ENCODE measurements at places on chromosomes 4 and X. TPM values are rescaled to one million over a fixed set of nuclear protein-coding genes. Genes with fewer than 3 reads are reported as not detected.

- no peaks in the 10 kb centered on the region for H3K27me3 ChIP-seq
- no peak overlapping the region for H3K4me3 ChIP-seq
- H3K27ac ChIP-seq: no peak overlapping the region
- H3K36me3 ChIP-seq: no peaks in the 10 kb centered on the region
- no peaks in the 10 kb centered on the region for H3K4me1 ChIP-seq
Measured at GRCh38 chr4:172871381-172871780, 297.2 kb upstream of the GALNT7 start.

GRCh38 chrX:85590638-85591037 is 211.2 kb upstream of the POF1B start:
- H3K4me1 ChIP-seq: no peaks in the 10 kb centered on the region
- H3K27ac ChIP-seq: no peak overlapping the region
- no peaks in the 10 kb centered on the region for H3K27me3 ChIP-seq
- DNase-seq: no peak
- H3K36me3 ChIP-seq: no peaks in the 10 kb centered on the region
- H3K4me3 ChIP-seq: no peak overlapping the region

DNA sequence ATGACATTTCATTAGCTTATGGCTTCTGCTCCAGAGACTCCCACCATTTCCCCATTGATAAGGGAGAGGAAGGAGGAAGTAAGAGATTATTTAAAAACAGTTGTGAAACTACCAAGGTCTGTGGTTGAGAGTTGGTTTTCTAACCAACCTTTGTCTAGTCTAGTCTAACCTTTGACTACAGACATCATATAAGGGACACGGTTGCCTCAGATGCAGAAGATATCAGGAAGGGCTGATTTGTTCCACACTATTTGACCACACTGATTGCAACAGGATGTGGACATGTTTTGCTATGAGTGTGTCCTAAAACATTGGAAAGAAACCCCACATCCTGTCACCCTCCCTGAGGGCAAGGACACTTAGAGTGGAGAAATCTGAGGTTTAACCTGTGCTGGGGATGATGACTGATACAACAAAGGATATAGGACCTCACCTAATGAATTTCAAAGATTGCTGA is 53.0 kb downstream of the COQ2 start:
- no peaks in the 10 kb centered on the region for H3K36me3 ChIP-seq
- no peaks in the 10 kb centered on the region for H3K27me3 ChIP-seq
- H3K4me3 ChIP-seq: no peak overlapping the region
- DNase-seq: no peak
- H3K4me1 ChIP-seq: no peaks in the 10 kb centered on the region

KLHL15 gene
- polyA plus RNA-seq: 6.2 TPM

FAM156A gene
- polyA plus RNA-seq: 13.2 TPM

PF4V1 gene
- not detected for polyA plus RNA-seq

BCLAF3 gene
- 6.3 TPM for polyA plus RNA-seq

DNA sequence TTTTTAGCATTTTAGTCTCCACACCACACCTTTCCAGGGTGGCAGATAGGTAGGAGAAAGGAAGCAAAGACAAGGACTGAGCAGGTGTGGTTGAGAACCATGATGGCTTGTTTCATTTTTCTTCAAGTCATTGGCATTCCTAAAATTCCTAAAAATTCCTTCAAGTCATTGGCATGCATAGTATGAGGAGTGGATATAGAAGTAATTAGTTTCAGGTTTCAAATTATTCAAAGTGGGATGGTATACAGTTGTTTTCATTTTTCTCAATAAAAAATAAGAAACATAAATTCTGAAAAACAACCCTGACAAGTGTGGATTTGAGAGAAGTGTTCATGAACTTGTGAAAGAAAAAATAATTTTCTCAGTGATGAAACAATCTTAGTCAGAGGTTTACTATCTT is 22.3 kb upstream of the HERC3 start:
- no peak overlapping the region for H3K27ac ChIP-seq
- no peak overlapping the region for H3K4me3 ChIP-seq
- H3K27me3 ChIP-seq: no peaks in the 10 kb centered on the region
- no peak for DNase-seq
- no peaks in the 10 kb centered on the region for H3K4me1 ChIP-seq
- no peaks in the 10 kb centered on the region for H3K36me3 ChIP-seq

PRDM8 gene
- polyA plus RNA-seq: 3.6 TPM

DNA sequence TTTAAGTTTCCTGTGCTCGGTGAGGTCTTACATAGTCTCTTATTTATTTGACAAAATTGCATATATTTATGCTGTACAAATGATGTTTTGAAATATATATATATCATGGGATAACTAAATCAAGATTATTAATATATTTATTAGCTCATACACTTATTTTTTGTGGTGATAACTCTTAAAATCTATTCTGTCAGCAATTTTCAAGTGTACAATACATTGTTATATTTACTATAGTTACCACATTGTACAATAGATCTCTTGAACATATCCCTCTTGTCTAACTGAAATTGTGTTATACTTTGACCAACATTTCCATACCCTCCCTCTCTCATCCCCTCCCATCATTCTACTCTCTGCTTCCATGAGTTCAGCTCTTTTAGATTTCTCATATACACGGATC is 516.6 kb upstream of the LCORL start:
- no peak overlapping the region for H3K4me3 ChIP-seq
- no peak for DNase-seq
- H3K27ac ChIP-seq: no peak overlapping the region
- no peaks in the 10 kb centered on the region for H3K27me3 ChIP-seq
- H3K36me3 ChIP-seq: no peaks in the 10 kb centered on the region
- H3K4me1 ChIP-seq: no peaks in the 10 kb centered on the region

DNA sequence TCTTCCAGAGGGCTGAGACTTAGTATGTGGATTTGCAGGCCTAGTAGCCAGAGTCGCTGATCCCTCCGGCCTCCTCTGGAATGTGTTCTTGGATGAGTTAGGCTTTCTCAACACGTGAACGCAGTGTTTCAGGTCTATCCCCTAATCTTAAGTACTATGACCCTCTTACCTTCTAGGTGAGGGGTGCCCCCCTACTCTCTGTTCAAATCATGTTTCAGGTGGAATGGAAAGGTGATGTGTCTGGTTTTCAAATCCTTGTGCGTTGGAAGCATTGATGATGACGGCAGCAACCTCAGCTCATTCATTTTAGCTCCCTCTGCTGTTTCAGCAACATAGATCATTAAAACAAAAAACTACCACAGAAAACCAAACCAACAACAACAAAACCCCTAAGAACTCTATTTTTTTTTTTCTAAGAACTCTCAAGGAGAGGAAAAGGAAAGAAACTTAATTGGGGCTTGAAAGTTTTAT is 56.4 kb downstream of the RWDD4 start:
- H3K4me1 ChIP-seq: no peaks in the 10 kb centered on the region
- no peaks in the 10 kb centered on the region for H3K36me3 ChIP-seq
- DNase-seq: no peak
- no peak overlapping the region for H3K27ac ChIP-seq

GRCh38 chr4:40606239-40606767 is 23.4 kb downstream of the RBM47 start:
- H3K27ac ChIP-seq: no peak overlapping the region
- no peaks in the 10 kb centered on the region for H3K36me3 ChIP-seq
- no peak overlapping the region for H3K4me3 ChIP-seq
- no peaks in the 10 kb centered on the region for H3K4me1 ChIP-seq

DNA sequence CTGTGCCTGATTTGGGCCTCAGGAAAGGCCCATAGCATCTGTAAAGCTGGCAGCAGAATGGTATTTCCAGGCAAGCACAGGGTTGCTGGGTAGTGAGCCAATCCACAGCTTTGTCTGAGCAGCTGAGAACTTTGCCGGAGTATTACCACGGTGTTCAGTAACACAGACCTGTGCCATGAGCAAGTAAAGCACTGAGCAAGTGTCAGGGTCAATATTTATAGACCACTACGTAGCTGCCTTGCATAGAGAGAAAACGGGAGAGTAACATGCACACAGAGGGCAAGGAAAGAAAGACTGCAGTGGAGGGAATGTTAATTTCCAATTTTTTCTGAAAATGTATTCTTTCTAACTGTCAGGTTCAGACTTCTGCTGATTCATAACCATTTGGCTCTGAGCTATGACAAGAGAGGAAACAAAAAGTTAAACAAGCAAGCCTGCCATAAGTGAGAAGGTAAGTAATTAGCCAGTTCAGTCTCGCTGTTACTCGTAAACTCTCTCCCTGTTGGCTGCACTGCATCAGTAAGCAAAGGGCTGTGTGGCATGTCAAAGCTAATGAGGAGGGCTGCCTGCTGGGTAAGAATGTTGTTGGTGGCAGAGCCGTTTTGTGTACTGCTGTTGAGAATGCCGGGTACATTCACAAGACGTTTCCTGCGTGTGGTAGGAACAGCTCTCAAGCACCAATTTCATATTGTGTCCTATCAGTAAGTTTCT is 238.1 kb downstream of the BMPR1B start:
- H3K27ac ChIP-seq: no peak overlapping the region
- peak; percentile 21 for DNase-seq
- H3K36me3 ChIP-seq: no peaks in the 10 kb centered on the region
- H3K27me3 ChIP-seq: no peaks in the 10 kb centered on the region
- H3K4me3 ChIP-seq: no peak overlapping the region
- peaks cover 10% of the 10 kb centered on the region for H3K4me1 ChIP-seq

USP38 gene
- polyA plus RNA-seq: 5.3 TPM

GRCh38 chrX:30635630-30636029 is 17.6 kb upstream of the GK start:
- H3K36me3 ChIP-seq: no peaks in the 10 kb centered on the region
- no peak overlapping the region for H3K27ac ChIP-seq
- no peak for DNase-seq

GRCh38 chr4:148255344-148255720 is 186.9 kb downstream of the NR3C2 start:
- no peak overlapping the region for H3K4me3 ChIP-seq
- DNase-seq: no peak
- H3K27ac ChIP-seq: no peak overlapping the region
- H3K36me3 ChIP-seq: no peaks in the 10 kb centered on the region

NPY2R gene
- 0.04 TPM for polyA plus RNA-seq

DNA sequence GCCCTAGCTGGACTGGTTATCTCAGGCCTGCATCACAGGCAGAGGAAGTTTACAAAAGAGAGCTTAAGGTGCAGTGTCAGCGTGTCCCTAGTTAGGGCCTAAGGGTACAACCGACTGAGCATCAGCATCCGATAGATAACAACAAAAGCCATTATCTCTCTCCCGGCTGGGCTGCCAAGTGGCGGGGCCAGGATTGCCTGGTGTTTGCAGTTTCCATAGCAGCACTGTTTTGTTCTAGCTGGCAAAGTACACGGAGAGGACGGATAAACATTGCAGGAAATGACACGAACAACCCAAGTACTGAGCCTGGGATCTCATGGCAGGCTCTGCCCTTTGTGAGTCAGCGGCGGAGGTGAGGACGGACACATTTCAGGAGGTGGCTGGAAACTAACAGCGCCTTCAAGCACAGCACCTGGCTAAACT is 104.7 kb upstream of the NOCT start:
- H3K4me1 ChIP-seq: peaks cover 3% of the 10 kb centered on the region
- H3K36me3 ChIP-seq: no peaks in the 10 kb centered on the region
- H3K4me3 ChIP-seq: no peak overlapping the region
- no peaks in the 10 kb centered on the region for H3K27me3 ChIP-seq
- peak; percentile 19 for DNase-seq

DNA sequence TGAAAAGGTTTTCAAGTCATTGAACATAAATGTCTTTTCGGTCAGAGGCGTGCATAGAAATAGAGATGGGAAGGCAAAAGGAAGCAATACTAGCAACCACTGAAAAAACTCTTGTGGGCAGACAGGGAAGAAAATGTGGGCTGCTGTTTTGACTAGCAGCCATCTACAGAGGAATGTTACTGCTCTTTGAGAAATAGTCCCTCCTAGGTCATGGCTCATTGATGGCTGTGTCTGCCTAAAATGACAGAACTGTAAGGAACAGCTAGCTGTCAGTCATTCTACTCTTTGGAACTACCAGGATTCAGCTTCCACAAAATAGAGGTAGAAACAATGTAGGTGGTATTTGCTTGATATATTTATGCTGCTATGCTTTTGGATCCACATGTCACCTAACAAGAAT is 26.9 kb upstream of the TMPRSS11B start:
- peaks cover 3% of the 10 kb centered on the region for H3K4me1 ChIP-seq
- DNase-seq: no peak
- H3K36me3 ChIP-seq: no peaks in the 10 kb centered on the region
- H3K4me3 ChIP-seq: no peak overlapping the region

DNA sequence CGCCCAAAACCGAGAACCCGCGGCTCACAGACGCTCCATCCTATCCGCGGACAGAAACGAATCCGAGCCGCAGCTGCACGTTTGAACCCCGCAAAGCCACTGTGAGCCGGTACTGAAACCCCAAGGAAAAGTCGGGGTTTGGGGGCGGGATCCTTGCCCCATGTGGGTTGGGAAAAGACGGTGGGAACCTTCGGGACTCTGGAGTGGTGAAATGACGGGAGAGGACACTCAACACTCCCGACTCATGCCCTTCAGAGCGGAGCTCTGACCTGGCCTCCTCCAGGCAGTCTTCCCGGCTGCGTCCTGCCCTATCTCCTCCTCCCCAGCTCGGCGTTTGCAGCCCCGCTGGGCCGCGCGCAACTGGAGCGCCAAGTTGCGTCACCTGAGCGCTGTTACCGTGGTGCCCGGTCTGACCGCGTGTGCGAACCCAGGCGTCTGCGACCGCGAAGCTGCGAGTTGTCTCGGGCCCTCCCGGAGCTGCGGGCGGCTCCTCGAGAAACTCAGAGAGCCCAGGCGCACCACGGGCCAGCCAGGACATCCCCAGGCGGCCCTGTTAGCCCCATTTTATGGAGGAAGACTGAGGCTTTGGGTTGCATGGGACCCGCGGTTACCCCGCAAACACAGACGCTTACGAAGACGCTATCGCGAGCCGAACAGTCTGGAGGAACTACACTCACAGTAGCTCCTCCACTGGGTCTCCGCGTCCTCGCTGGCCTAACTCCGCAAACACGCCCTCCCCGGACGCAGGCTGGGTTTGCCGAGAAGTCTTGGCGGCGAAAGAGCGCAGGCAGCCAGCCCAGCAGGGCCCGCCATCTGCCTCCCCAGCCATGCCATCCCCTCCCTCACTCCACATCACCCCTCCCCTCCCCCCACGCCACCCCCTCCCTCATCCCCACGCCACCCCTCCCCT is 20.3 kb upstream of the HMX1 start:
- DNase-seq: no peak
- H3K27ac ChIP-seq: no peak overlapping the region
- no peak overlapping the region for H3K4me3 ChIP-seq

SAGE1 gene
- not detected for polyA plus RNA-seq

DNA sequence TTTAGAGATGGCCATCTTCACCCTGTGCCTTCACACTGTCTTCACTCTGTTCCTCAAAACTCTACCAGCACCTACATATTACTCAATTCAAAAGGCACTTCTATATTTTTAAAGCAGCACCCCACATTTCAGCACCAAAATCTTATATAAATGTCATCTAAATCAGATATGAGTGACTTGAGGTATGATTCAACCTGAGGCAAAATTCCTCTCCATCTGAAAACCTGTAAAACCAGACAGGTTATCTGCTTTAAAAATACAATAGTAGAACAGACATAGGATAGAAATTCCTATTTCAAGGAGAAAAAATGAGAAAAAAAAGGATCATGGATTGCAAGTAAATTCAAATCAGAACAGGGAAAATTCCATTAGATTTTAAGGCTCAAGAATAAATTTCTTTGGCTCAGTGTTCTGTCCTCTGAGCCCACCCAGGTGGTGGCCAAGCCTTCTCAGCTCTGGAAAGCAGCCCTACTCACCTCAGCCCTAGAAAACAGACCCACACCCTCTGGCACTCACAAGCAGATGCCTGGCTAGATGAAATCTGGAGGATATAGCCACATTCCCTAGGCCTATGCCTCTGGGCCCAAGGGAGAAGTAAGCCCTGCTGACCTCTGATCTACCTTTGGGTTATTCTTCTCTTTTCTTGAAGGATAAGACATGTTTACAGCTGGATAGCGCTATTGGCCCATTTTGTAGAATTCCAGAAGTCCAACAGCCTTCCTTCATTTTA is 240.4 kb upstream of the ZCCHC13 start:
- H3K27ac ChIP-seq: no peak overlapping the region
- H3K4me3 ChIP-seq: no peak overlapping the region
- H3K4me1 ChIP-seq: no peaks in the 10 kb centered on the region
- no peak for DNase-seq
- H3K27me3 ChIP-seq: no peaks in the 10 kb centered on the region
- no peaks in the 10 kb centered on the region for H3K36me3 ChIP-seq

LRP2BP gene
- 1.6 TPM for polyA plus RNA-seq
